ENCODE measurements at places on chromosomes 1 and 21. TPM values are rescaled to one million over a fixed set of nuclear protein-coding genes. Genes with fewer than 3 reads are reported as not detected.

Gene S100A7A
- not detected for total RNA-seq

Gene MAP3K7CL
- total RNA-seq, result 1.2 TPM

Gene CYP4X1
- total RNA-seq, result 3.6 TPM

DNA sequence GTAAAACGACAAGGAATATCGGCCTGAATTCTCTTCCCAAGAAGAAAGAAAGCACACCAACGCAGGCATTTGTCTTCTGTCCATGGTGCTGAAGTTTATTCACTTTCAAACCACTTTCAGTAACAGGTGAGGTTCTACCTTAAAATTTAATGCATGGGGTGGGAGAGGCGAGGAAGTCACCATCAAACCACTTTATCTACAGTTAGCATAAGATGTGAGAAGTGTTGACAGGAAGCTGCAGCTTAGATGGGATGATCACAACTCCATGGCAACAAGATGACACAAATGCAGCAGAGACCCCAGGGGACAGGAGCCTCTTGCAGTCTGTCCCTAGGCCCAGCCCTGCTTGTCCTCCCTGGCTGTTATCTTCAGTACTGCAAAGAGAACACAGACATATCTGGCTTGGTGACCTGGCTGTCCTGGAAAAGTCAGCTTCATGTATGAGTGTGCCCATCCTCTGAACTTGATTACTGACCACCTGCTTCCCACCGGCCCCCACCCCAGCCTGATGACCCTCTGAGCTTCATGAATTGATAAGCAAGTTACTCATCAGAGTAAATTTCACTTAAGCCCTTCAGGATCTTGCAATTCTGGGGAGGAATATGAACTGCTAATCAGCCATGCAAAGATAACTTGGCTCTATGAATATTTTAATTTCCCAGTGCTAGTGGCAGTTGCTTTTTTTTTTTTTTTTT is 1.8 kb downstream of the NPPA start:
- peak; percentile 69 for DNase-seq

- no peak for DNase-seq
These were observed 199.8 kb downstream of the SEC16B start for GRCh38 chr1:177770096-177770495.

GRCh38 chr1:45617618-45618017 is 6.2 kb downstream of the CCDC17 start:
- DNase-seq, result no peak

- no peak for DNase-seq
These were observed 27.0 kb downstream of the DPYD start for GRCh38 chr1:97893844-97894243.

DNA sequence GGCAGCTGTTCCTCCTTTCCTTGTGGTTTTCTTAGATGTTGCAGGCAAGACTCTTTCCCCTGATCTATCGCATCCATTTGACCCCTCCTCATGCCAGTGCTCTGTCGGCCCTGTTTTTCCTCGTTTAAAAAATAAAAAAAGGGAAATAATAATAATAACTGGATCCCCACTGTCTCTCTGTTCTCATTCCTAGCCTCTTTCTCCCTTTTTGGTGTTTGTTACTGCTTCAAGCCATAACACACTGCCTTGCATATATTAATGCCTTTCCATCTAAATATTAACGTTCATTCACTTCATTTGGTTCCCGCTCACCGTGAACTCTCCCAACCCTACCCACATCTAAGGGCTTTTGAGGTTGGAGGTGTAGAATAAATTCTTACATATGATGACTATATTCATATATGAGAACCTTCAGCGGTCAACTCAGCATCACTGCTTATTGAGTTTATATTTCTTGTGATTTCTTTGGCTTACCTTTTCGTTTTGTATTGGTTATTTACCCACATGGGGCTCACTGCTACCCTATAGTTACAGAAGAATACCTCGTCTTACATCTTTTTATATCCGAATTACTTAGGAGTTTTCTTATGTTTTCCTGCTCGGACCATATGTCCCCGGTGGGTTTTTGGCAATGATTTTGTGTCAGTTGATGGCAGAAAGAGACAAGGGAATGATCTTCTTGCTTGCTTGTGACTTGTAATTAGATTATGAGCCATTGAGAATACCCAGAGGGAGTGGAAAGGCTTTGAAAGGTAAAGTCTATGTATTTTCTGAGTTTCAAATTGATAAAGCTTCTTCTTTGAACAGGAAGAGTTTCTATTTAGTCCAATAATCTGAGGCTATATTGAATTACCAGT is 805 bp downstream of the ATG4C start:
- no peak for DNase-seq

DNA sequence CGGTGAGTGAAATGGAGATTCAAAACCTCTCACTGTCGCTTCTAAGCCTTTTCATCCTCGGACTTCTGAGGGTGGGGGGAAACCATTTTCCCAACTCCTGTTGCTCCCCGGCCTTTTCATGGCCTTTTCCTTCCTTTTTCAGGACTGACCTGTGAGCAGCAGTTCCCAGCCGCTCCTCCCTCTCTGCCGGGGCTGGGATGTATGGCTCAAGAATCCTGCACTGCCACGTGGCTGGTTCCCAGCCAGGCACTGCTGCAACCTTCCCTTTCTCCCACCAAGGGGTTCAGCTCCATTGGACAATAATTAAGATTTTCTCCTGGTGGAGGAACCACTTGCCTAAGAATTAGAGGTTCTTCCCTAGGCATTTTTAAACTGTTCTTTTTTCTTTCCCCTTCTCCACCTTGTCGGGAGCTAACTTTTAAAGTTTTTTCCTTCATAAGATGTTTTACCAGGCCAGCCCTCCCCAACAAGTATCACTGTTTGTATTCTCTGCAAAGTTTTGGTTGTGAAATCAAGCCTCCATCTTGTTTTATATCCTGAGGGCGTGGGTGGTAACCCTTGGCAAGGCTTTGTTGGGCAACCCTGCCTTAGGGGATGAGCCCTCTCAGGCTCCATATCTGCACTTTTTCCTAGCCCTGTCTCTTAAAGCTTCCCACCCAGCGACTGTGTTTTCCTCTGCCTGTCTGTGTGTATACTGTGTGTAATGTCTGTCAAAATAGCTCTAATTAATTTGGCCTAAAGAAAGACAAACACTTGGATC is 1166.6 kb upstream of the ADGRL2 start:
- DNase-seq, result peak; percentile 4

DNA sequence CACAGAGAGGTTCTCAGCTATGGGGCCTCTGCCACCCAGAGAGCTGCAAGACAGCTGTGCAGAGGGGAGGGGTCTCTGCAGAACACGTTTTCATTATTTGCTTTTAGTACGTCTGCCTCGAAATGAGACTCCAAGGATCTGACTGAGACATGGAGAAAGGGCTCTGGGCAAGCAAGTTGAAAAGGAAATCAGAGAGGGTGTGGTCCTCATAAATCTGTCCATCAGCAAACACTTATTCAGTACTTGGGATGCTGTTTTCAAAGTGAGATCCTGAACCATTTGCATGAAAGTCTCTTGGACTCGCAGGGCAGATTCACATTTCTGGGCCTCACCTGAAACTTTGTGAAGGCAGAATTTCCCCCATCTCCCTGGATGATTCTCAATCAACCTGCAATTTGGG is 197.4 kb upstream of the GALNT2 start:
- no peak for DNase-seq

All from GM23338 (cell line).